ENCODE measurements at places on chromosomes 16 and 17. TPM values are rescaled to one million over a fixed set of nuclear protein-coding genes. Genes with fewer than 3 reads are reported as not detected.

The HNF1B gene
- not detected for total RNA-seq

The UBTF gene
- 37.5 TPM for total RNA-seq

- no peak for DNase-seq
Observed at GRCh38 chr16:3651461-3652372, 2.8 kb upstream of the DNASE1 start.

DNA sequence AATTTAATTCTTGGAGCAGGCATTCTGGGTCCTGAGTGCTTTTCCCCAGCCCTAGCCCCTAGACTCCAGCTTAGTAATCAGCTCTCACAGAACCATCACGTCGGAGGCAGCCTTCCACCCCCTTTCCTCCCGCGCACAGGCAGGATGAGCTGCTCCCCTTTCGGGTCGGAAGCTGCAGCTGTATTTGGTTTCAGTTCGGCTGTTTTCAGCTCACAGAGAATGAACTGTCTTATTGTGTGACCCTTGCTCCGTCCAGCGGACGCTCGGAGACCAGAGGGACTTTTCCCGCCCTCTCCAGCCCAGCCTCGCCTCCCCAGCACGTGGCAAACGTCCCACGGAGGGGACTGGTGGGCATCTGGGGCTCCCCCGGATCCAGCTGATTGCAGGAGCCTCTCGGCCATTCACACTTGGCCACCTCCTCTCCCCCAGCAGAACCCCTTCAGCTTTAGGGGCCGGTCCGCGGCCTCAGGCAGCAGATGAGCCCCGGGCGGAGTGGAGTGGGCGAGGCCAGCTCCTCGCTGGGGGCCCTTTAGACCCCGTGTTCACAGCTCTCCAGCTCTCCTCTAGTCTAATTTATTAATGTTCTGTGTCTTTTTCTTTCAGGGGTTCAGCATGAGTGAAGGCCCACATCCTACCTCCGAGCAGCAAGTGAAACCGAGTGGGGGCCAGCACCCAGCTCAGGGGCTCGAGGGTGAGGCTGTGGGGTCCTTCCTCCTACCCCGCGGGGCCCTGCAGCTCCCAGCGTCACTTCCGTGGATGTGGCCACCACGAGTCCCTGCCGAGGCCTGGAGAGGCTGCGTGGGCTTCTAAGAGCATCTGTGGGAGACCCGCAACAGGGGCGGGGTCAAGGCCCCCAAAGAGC, 863 bp upstream of the UTS2R start:
- no peak for DNase-seq

GRCh38 chr16:63185235-63185780, 1149.1 kb upstream of the CDH8 start:
- DNase-seq: no peak

Data from dermis microvascular lymphatic vessel endothelial cell (primary cell).